ENCODE measurements at places on chromosomes 5 and 9.

GRCh38 chr5:74042559-74042958 lies 416.6 kb downstream of the ARHGEF28 start:
- no peak for DNase-seq

- no peak for DNase-seq
These were observed 174.4 kb downstream of the GAPVD1 start for GRCh38 chr9:125435776-125436612.

GRCh38 chr9:129867136-129868022 lies 32.1 kb downstream of the USP20 start:
- DNase-seq: no peak

DNA sequence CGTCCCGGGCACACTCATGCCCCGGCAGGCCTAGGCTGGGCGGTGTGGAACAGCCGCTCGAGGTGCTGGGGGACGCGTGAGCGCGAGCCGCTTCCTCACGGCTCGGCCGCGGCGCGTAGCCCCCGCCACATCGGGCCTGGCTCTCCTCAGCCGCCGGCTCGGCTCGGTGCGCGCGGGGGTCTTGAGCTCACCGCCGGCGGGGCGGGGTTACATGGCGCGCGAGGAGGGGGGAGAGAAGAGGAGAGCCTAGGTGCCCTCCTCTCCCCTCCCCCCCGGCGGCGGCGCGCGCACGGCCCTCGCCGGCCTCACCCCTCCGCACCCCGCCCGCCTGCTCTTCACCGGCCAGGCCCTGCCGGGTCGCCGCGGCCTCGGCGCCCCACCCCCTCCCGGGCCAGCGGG lies 7.7 kb downstream of the RANBP6 start:
- DNase-seq: peak; percentile 94

- no peak for DNase-seq
These were observed 162.8 kb downstream of the KCTD16 start for GRCh38 chr5:144333336-144333920.
